ENCODE measurements at places on chromosomes 4 and X.

DNA sequence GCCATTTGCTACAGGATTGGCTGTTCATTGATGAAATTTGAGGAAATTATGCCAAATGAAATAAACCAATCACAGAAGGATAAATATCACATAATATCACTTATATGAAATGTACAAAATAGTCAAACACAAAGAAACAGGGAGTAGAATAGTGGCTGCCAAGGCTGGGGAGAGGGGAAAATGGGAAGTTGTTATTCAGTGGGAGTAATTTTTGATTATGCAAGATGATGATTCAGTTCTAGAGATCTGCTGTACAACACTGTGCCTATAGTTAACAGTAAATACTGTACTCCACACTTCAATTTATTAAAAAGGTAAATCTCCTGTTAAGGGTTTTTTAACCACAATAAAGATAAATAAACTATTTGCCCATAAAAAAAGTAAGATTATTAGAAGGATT lies 101.1 kb downstream of the TMA16 start:
- DNase-seq = no peak

GRCh38 chrX:52585892-52586291 lies 68.8 kb downstream of the SSX7 start:
- DNase-seq = no peak

GRCh38 chr4:8414377-8414776 lies 26.1 kb downstream of the ACOX3 start:
- no peak for DNase-seq

GRCh38 chr4:169070895-169071218 lies 60.8 kb upstream of the CBR4 start:
- no peak for DNase-seq

DNA sequence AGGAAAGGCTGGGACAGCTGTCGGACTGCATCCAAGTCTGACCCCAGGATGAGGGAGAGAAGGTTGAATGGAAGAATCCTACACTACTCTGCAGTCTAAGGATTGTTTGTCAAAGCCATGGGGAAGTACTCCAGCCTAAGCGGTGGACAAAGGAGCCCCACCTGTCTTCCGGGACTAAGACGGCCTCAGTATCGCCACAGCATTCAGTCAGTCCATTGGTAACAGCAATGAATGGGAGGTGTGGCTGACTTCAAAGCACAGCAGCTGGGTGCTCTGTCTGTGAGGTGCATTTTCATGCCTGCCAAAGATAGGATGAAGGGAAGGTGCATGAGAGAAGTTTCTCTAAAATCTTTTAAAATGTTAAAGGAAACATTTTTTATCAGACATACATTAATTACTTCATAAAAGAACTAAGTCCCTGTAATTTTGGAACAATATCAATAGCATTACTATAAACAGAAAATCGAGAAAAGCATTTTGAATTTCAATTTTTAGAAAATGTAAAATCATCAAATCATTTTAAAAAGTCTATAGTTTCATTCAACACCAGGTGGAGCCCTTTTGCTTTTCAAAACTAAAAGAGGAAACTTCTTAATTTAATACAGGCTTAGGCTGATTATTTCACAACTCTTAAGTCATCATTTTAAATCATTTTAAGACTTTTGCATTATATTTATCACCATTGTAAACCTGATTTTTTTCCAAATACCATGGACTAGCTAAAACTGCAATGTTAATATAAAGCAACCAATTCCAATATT lies 27.6 kb upstream of the INTU start:
- DNase-seq = peak; percentile 15

GRCh38 chrX:155069414-155069813 lies 1.5 kb downstream of the CMC4 start:
- no peak for DNase-seq

GRCh38 chr4:163672751-163673150 lies 178.3 kb downstream of the TMA16 start:
- no peak for DNase-seq

DNA sequence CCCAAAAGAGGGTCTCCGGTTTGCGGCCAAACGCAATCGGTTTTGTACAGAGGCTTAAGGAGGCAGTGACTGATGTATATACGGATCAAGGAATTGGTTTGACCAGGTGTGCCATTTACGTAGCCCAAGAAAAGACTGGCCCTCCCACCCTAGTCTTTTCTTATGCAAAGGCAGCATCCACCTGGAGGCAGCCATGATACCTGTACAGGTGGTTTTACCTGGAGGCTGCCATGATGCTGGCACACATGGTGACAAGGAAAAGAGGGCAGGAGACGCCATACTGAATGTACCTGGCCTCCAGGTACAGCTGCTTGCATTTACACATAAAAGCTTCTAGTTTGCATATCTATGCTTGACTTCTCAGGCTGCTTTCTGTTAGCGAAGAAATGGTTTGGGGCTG lies 917.7 kb upstream of the INTU start:
- DNase-seq = no peak

DNA sequence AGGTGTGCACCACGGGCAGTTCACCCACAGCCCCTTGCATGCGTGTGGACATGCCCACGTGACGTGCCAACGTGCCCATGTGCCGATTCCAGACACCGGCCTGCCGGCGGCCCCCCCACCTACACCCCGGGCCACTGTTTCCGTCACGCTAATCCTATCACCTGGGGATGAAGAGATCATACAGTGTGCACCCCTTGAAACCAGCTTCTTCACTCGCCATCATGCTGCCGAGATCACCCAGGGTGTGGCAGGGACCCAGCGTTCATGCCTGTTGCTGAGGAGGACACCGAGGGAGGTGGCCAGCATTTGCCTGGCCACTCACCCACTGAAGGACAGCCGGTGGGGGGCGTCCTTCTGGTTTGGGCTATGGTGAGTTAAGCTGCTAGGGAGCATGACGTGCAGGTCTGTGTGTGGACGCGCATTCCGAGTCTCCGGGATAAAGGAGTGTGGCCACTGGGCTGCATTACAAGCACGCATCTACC lies 14.1 kb downstream of the CTBP1 start:
- no peak for DNase-seq

DNA sequence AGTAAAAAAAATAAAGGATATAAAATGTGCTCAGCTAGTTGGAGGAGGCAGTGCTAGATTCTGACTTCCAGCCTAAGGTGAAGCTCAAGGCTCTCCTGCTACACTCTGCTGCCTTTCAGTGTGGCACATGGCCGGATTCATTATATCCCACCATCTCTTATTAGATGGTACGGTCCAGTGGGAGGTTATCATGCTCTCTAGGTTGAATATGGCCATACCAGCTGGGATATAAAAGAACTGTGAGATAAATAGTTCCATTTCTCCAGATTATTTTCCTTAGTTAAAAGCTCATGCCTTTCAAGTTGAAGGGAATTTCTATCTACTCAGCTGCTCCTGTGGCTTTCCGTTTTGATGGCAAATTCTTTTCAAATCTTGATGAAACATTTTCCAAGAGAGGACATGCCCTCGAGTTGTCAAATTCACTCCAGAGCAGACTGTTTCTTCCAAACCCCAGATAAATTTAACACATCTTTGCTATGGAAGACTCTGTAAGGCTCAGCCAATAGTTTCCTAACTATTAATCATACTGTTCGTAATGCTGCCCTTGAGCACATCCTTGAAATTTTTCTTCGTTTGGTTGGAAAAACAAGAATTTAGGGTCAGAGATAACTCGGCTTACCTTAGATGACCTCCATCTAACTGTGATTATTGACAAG lies 2.2 kb upstream of the MGARP start:
- DNase-seq = no peak

GRCh38 chrX:56233682-56234081 lies 1.5 kb downstream of the KLF8 start:
- peak; percentile 17 for DNase-seq

- DNase-seq = no peak
Measured at GRCh38 chr4:167210166-167210565, 24.1 kb downstream of the SPOCK3 start.

- no peak for DNase-seq
Measured at GRCh38 chr4:107939307-107939706, 8.0 kb downstream of the CYP2U1 start.

DNA sequence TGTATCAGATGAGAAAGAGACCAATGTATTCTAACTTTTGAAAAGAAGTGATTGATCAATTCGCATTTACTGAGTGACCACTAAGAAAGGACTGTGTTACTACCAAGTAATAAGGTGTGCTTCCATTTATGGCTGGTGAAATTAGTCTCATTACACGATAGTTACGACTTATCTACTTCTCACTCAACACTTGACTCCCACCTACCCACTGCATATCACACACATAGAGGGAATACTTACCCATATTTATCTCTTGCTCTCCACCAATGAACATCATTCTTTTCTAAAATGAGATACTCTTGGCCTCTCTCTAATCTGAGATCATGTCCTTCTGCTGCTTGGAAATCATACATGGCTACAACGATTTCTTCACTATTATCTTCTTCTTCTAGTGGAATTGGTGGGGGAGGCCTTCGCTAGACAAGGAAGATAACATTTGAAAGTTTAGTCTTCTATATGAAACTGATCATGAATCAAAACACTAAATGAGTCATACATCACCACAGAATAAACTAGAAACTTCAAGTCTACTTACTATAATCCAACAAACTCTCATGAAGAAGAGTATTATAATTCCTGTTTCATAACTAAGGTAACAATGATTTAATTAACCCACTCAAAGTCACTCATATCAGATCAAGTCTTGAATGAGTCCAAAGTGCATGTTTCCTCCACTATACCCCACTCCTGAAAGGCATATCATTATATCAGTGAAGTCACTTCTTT lies 33.7 kb upstream of the TXK start:
- DNase-seq = no peak

DNA sequence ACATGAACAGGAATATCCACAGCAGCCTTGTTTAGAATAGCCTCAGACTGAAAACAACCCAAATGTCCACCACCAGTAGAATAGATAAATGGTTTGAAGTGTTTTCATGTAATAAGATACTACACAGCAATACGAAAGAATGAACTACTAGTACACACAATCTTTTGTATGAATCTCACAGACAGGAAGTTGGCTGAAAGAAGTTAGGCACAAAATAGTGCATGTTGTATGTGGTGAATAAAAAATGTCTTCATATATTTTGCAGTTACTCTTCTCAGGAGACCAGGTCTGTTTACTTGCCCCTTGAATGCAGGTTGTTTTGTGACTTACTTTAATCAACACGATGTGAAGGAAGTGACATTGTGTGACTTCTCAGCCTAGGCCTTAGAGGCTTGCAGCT lies 75.9 kb upstream of the LEF1 start:
- no peak for DNase-seq

DNA sequence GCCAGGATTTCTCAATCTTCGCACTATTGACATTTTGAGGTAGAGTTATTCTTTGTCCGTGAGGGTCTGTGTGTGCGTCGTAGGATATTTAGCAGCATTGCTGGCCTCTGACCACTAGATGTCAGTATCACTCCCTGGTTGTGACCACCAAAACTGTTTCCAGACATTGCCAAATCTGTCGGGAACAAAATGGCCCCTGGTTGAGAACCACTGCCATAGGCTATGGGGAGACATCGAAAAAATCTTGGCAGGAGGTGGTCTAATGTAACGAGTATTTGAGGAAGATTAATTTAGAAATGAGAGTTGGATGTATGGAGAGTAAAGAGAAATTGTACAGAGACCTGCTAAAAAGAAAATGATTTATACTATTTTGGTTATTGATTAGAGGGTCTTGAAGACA lies 108.4 kb downstream of the DOCK11 start:
- no peak for DNase-seq

- peak; percentile 10 for DNase-seq
Measured at GRCh38 chr4:68765876-68766275, 49.9 kb upstream of the UGT2B10 start.

DNA sequence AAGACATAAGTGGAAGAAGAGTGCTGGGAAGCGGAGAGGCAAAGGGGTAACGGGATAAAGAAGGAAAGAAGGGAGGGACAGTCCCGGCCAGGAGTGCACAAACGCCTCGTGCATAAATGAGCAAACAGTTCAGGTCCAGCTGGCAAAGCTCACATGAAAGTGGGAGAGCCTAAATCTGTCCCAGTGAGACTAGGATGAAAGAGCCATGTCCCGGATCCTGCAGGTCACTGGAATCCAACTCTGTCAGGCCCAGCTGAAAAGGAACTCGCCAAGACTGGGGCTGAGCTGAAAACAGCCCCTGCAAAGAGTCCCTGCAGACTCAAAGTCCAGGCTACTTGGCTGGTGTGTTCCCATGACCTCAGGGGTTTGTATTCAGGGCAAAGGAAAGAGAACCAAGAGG lies 38.0 kb upstream of the CRMP1 start:
- DNase-seq = no peak

GRCh38 chr4:119000400-119000799 lies 111.7 kb downstream of the SYNPO2 start:
- DNase-seq = no peak

DNA sequence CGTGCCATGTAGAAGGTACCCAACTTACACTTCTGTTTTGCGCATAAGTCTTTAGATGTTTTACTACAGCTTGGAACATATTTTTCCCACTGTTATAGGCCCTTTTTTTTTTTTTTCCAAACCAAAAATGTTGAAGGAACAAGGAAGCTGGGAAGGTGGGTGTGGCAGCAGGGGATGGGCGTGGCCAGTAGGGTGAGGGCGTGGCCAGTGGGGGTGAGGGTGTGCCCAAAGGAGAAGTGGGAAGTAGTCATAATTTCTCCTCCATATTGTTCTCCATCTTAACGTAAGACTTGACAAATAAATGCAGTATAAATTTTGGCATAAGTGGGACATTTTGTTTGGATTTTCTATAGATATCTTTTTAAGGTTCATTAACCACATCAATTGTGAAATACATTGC lies 30.4 kb downstream of the CLDN22 start:
- no peak for DNase-seq

DNA sequence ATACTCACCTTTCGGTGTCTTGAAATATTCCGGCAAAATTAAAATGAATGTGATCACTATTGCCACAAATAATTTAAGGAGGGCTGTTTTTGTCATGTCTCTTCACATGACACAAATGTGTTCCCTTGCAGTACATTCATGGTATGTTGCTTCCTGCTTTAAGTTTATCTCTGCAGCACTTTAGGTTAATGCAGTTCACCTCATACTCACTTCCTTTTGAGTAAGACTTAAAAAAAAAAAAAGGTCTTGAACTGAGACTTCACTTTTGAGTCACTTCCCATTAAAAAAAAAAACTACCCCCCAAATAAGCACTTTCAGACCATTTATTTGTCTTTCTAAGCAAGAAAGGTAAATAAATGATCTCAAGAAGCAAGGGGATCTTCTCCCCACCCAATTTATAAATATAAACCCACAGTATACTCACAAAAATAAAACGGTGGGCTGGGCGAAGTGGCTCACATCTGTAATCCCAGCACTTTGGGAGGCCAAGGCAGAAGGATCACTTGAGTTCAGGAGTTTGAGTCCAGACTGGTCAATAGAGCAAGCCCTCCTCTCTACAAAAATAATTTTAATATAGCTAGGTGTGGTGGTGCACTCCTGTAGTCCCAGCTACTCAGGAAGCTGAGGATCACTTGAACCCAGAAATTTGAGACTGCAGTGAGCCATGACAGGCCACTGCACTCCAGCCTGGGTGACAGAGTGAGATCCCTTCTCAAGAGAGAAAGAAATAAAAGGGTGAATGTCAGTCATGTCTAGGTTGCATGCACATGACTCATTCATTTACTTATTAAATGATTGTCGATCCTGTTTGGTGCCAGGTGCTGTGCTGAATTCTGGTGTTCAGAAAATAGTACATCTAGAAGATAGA lies at the start of gene TMEM156:
Gene TMEM156 (minus strand): TSS at position 192 of the 868 bp plus-strand sequence. CDS start 96 bp downstream, at position 96.
- no peak for DNase-seq

Measured in muscle of arm (tissue), 14 donors.